ENCODE measurements at places on chromosomes 5 and 9.
A peak's percentile ranks its signal among the peaks of the same experiment; 100 is the strongest.

GRCh38 chr5:59838989-59839388 is 54.5 kb downstream of the PDE4D start:
- DNase-seq = no peak

GRCh38 chr9:97543561-97543960 is 42.1 kb downstream of the TMOD1 start:
- no peak for DNase-seq

GRCh38 chr5:51622161-51622790 is 239.0 kb downstream of the ISL1 start:
- no peak for DNase-seq

GRCh38 chr9:3949744-3950143 is 350.1 kb downstream of the GLIS3 start:
- DNase-seq = no peak

GRCh38 chr5:112983363-112983762 is 6.8 kb downstream of the DCP2 start:
- DNase-seq = peak; percentile 15

DNA sequence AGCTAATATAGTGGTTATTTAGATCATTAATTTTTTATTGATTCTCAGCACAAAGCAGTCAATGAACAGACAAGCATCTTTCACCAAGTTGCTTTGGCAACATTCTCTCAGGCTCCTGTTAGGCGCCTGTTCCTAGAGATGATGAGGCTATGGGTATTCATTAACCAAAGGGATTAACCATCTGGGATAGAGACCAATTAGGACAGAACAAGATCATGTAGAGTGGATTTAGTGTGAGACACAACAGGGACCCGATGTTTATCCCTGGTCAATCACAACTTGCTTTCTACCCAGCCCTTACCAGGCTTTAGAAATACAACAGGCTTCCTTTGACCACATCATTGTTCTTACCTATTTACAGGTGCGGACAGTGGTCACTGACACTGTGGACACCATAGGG is 82.2 kb downstream of the PJA2 start:
- DNase-seq = no peak

DNA sequence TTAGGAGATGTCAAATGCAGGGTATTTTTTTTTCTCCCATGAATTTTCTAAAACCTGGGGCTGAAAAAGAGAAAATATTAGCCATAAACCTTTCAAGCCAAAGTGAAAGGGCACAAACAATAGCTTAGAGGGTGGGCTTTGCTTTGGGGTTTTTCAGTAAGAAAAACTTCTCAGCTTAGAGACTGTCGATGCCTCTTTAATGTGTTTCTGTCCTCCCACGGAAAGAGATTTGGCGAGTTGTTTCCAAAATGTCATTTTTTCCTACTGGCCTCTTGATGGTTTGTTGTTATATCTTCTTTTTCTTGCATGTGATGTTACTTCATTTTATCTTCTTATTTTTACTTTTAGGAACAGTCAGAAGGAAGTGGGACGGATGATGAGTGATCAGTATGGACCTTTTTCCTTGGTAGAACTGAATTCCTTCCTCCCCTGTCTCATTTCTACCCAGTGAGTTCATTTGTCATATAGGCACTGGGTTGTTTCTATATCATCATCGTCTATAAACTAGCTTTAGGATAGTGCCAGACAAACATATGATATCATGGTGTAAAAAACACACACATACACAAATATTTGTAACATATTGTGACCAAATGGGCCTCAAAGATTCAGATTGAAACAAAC is 177.3 kb downstream of the SMARCA2 start:
- peak; percentile 53 for DNase-seq

GRCh38 chr5:134571693-134572405 is 46.4 kb downstream of the JADE2 start:
- no peak for DNase-seq

GRCh38 chr9:7794196-7794595 is 5.4 kb downstream of the DMAC1 start:
- no peak for DNase-seq

DNA sequence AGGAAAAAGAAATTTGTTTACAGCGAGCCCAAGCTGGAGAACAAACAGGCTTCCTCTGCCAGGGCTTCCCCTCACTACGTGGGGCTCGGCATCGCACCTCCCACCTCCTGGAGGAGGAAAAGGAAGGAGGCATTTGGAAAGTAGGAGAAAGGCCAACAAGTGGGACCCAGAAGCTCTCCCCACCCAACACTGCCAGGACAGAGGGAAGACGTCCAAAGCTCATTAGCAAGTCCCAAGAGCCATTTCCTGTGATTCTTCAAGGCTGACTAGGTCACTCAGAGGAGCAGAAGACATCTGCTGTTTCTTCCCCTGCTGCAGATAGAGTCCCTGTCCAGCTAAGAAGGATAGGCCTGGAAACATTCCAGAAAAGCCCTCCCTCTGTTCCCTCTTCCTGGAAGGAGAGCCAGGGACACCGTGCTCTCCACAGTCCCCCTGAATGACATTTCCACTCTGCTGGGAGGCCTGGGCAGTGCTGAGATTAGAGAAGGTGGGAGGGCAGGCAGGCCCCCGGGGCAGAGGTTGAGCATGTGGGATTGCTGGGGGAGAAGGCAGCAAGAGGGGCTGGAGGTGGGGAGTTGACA is 57.0 kb upstream of the NEURL1B start:
- DNase-seq = no peak

- no peak for DNase-seq
Observed at GRCh38 chr5:35545190-35545589, 72.5 kb upstream of the SPEF2 start.

DNA sequence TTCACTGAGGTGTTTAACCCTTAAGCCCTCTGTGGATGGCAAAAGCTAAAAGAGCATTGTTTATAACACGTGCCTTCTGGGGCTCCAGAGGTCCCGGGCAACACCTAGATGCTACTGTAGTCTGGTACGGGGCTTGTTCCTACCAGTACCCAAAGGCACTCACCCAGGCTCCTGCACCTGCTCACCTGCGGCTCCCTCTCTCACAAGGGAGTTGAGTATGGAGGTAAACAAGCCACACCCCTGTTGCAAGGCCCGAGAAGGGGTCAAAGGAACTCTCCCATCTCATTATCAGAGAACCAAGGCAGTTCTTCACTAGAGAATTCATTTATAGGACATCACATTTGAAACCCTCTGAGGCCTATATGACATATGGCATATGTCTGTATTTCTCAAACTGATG is 53.4 kb upstream of the IL6ST start:
- DNase-seq = no peak

- DNase-seq = no peak
Observed at GRCh38 chr5:11322133-11322532, 561.1 kb upstream of the DAP start.

DNA sequence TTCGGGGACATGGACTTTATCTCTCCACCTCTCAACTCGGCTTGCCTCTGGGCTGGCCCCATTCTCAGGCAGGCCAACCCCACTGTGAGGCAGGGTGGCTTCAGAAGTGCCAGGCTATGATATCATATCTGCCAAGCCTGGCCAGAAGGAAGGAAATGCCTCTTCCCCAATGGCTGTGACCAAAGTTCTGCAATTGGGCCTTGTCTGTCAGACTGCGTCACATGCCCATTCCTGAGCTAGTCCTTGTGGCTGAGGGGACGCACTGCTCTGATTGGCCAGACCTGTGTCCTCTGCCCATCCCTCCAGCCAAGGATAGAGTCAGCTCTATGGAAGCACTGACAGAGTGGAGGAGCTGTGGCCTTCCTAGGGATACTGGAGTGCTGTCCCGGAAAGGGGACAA is 11.9 kb downstream of the SMIM23 start:
- DNase-seq = no peak

DNA sequence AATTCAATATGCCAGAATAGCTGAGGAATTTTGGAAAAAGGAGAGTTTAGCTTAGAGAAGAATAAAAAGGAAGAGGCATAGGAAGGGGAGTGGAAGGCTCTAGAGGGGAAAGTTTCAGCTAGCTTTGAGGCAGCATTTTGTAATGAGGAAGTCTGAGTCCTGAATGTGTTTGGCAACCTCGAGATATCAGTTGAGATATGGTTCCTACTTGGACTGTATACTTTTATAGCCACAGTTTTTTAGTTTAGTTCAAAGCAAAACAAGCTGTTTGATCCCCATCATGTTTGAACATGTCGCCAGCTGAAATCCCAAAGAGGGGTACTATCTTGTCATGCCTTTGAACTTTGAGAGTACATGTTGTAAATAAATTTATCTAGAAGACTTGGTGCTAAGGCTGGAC is 559.0 kb upstream of the FTMT start:
- DNase-seq = no peak

- no peak for DNase-seq
Observed at GRCh38 chr9:108684288-108685025, 171.3 kb downstream of the ACTL7B start.

DNA sequence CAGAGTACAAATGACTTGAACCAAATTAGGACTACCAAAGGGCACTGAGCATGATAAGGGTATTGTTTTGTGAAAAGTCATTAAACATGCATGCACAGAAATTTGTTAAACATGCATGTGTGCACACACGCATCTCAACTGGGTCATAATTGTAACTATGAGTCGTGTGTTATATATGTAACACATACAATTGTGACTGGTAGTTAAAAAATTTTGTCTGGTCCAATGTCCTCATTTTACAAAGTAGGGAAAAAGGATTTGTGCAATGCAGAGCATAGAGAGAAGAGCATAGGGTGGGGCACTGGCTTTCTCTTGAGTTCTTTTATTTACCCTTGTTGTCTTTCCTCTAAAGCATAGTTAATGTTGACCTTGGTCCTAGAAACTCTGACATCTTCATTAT is 19.3 kb upstream of the IGFBPL1 start:
- DNase-seq = peak; percentile 48

DNA sequence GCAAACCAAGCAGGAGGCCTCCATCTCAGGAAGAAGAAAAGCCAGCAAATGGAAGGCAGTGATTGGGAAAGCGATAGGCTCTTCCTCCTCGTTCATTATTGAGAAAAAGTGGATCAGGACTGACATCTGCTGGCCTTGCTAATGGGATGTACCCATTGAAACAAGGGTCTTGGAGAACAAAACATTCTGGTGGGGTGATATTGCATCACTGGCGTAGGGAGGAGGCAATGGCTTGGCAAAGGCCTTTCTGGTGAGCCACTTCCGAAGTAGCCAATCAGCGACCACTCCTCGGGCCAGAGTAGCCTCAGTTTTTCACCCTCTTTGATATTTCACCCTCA is 86.7 kb upstream of the NFIB start:
- peak; percentile 59 for DNase-seq

- no peak for DNase-seq
Observed at GRCh38 chr5:118604106-118604505, 384.2 kb downstream of the DTWD2 start.

DNA sequence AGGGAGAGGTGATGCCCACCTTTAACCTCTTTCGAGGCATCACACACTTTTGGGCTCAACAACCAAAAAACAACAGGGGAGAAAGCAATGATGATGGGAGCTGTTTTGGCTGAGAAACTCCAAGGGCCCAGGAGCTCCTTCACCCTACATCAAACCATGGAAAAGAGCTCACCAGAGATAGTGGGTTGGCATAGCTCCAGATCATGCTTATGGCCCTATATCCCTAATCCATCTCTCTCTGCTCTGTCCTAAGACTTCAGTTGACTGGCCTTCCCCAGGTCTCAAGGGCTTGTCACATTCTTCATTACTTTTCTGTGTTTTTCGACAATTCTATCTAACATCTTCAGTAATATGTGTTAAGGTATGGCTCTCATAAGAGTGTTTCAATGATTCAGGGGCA is 5.7 kb upstream of the CTSL start:
- DNase-seq = no peak

GRCh38 chr5:74113927-74114326 is 487.9 kb downstream of the ARHGEF28 start:
- no peak for DNase-seq

- no peak for DNase-seq
Observed at GRCh38 chr5:6701491-6701890, 11.7 kb upstream of the TENT4A start.

- DNase-seq = no peak
Observed at GRCh38 chr9:117739206-117739605, 35.0 kb downstream of the TLR4 start.

DNA sequence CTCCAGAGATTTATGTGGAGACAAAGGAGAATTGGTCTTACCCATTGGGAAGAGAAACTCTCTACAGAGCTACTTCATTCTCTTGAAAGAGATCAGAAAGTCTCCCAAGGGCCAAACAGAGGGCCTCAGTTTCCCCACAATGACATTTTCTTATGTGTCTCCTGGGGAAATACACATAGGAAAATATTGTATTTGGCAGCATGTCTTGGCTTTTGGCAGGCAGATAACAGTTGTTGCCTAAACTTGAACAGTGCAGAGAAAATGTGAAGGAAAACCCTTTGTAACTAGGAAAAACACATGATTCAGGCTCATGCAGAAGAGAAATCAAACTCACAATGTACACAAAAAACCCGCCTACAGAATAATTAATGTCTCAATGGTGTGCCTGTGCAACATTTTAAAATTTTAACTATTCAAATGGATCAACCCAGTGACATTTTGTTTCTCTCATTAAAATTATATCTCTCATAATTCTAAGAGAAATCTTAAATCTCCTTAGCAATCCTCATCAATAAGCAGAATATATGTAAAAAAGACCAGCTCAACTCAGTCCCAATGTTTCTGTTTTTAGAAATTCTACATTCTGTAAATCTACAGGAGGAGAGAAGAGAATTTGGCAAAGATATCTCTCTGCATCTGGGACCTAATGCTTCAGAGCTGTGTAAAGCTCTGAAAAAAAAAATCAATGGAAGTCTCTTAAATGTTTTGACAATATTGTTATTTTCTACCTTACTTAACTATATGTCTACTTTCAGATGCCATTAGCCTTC is 205.1 kb downstream of the ADAMTSL1 start:
- no peak for DNase-seq

- DNase-seq = no peak
Observed at GRCh38 chr5:133489632-133490031, 122.7 kb downstream of the FSTL4 start.

DNA sequence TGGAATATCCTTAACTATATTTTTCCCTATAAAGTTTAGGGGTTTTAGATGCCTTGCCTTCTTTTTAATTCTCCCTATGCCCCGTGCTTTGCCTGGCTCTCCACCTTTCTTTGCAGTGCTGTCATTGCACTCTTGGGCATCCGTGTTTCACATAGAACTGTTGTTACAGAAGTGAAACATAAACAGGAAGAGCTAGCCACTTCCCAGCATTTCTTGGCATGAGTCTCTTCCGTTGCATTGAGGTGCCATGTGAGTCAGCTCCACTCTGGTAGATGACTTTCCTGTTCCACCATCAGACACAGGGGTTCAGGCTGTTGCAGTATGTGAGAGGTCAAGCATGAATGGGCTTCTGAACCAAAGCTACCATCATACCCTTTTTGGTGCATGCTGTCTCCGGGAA is 73.4 kb downstream of the ANGPTL2 start:
- peak; percentile 87 for DNase-seq

GRCh38 chr9:1726993-1727759 is 288.0 kb upstream of the SMARCA2 start:
- no peak for DNase-seq

- peak; percentile 89 for DNase-seq
Observed at GRCh38 chr9:86660146-86660943, 287.0 kb downstream of the GAS1 start.

DNA sequence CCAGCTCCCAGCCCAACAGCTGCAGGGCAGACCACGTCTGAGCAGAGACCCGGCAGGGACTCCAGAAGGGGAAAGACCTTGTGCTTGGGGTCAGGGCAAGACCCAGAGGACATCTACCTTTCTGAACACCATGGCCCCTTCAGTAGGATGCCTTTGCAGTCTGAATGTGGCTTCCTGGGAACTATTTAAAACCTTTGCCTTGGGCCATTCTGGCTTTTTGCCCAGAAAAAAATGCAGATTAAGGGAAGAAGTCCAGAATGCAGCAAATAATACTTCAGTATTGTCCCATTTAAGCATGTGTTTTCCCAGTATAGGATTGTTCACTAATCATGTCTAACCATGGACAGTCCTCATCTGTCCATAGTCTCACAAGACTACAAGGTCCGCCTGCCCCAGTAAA is 67.5 kb upstream of the ERCC6L2 start:
- peak; percentile 69 for DNase-seq
